Activated effector memory CD4-positive, alpha-beta T cell treated with anti-CD3 and anti-CD28 coated beads, Interleukin-2, amount 50 U/mL, for 16 hours (primary cell): ENCODE measurements at places on chromosomes 4 and X.

DNA sequence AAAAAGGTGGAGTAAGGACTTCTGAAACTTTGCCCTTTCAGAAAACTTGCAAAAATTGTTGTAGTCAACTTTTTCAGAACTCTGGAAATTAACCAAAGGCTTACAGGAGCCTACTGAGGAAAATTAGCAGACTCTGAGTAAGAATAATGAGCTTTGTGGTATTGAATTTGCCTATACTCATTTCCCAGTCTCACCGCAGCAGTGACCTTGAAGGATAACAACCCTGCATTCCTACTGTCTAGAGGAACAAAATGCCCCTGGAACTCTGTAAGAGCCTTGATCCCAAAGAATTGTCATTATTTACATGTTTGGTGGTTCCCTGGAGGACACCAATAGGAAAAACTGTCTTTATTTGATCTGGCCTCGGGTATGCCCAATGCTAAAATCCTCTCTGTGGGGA, 57.9 kb downstream of the MND1 start:
- no peak for DNase-seq

- no peak for DNase-seq
Measured at GRCh38 chr4:117077760-117078159, 7.6 kb downstream of the TRAM1L1 start.

GRCh38 chr4:24794916-24795665, at the start of gene SOD3:
TSS of gene SOD3 (plus strand) at chr4:24795573. CDS start at chr4:24799522, 3,949 bp downstream.
- DNase-seq, result no peak

DNA sequence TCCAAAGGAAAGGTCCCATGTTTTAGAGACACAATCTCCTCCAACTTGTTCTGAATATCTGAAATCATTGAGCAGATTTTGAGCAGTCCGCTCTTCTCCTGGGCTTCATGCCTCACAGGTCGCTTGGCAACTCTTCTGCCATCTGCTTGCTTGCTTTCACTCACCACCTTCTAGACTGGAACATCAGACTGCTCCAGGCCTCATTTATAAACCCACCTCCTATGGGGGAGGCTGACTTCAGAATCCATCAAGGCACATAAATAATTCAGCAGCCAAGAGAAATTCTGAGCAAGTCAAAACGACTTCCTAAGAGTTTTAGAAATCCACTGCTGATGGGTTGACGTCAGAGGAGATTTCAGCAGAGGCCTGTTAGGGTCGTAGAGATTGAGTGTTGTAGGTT, 64.1 kb downstream of the FAM184B start:
- DNase-seq, result no peak

- DNase-seq, result no peak
Measured at GRCh38 chr4:153198719-153199118, 5.5 kb upstream of the TRIM2 start.

- no peak for DNase-seq
Measured at GRCh38 chr4:47490550-47490949, 5.5 kb downstream of the ATP10D start.

- no peak for DNase-seq
Measured at GRCh38 chr4:17512973-17513665, 1.2 kb upstream of the QDPR start.

- no peak for DNase-seq
Measured at GRCh38 chr4:36226430-36227227, 17.7 kb downstream of the ARAP2 start.

- DNase-seq, result no peak
Measured at GRCh38 chr4:111988514-111988913, 156.7 kb upstream of the FAM241A start.

GRCh38 chr4:108622828-108623227, 2.5 kb downstream of the RPL34 start:
- DNase-seq, result no peak

- no peak for DNase-seq
Measured at GRCh38 chrX:10992110-10992509, 119.0 kb upstream of the HCCS start.

DNA sequence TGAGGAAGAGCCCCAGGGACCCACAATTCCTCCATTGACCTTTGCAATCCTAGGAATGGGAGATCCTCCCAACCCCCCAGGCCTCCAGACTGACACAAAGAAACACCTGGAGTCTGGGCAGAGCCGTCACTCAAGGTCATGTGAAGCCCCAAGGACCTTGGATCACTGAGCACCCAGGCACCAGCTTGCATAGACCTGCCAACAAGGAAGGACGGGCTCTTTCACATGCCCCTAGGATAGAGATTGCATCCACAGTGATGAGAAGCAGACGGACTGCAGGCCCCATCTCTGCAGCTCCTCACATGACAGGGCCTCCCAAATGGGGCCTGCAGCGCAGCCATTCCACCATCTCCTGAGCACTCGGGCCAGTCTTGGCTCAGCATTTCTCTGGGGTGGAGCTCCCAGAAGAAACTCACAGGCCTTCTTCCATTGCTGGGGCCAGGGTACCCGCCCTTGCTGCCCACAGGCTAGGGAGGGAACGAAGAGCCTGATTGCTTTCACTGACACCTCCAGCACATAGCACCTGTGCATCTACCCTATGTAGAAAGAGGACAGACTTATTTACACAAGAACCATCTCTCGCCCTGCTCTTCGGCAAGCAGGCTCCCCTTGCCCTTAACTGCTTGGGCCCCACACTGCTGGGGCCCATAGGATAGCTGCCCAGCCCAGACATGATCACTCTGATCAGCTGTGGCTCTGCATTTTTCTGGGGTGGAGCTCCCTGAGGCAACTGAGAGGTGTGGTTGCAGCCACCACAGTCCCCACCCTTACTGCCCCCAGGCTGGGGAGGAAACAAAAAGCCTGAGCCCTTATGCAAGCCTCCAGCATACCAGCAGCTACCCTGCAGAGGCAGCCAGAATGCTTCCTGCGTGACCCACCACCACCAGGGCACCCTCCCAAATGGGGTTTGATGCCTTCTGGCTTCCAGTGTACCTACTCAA, 185.7 kb upstream of the ZCCHC13 start:
- no peak for DNase-seq

- no peak for DNase-seq
Measured at GRCh38 chr4:18795794-18796193, 774.2 kb upstream of the LCORL start.

DNA sequence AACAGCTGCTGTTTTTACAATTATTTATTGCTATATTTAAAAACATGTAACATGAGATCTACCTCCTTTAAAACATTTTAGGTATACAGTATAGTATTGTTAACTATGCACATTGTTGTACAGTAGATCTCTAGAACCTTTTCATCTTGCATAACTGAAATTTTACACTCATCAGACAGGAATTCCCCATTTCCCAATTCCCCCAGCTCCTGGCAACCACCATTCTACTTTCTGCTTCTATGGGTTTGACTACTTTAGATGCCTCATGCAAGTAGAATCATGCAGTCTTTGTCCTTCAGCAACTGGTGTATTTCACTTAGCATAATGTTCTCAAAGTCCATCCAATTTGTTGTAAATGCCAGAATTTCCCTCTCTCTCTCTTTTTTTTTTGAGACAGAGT, 9.7 kb upstream of the LSM6 start:
- no peak for DNase-seq

DNA sequence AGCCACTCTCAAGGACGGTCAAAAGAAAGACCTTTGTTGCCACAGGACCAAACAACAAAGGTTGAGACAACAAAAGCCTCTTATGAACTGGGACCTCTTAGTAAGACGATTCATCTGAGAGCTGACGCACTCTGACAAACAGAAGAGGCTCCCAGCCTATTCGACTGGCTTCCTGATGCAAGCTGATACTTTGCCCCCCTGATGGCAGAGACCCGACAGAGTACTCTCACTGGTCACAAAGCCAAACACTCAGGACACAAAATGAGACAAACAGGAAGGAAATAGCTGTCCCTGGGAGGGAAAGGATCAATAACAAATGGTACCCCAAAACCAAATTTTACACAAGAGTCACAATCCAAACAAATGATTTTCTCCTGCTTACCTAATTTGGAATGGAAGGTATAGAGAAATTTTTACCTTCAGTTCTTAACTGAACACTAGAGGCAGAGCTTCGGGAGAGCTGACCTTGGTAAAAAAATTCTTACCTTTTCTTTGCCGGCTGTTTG, 75.2 kb upstream of the PLAC8 start:
- no peak for DNase-seq

DNA sequence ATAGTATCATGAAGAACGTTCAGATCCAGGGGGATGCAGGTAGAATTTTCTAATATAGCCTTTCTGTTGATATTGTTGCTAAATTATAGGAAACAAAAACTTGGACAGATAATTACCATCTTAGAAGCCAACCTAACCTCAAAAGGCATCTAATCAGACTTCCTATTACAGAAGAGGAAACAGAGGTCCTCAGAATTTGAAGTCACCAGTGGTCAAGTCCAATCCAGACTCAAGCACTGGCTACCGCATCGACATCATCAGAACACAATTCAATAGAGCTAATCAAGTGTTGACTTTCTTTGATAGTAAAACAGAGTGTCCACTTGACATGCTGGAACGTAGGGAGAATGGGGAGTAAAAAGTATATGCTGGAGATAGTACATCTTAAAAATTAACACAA, 10.3 kb upstream of the ATP10D start:
- DNase-seq, result no peak

GRCh38 chr4:113012786-113013185, 36.7 kb upstream of the ANK2 start:
- no peak for DNase-seq

DNA sequence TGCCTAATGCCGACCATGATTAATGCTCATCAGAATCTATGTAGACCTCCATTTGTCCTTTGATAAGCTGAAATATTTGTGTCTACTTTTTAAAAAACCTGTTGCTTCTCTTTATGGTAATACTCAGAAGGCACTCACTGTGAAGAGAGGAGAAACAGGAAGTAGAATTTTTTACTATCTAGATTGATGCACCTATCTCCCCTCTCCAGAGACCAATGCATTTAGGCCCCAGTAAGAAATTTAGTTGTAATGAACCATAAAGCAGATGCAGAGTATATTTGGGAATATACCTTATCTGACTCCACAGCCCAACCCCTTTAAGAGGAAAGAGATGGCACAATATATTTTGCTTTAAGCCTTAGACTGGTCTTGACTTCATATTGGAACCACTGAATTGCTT, 11.1 kb downstream of the TBL1X start:
- no peak for DNase-seq

- no peak for DNase-seq
Measured at GRCh38 chr4:106659371-106659770, 290.8 kb upstream of the GIMD1 start.

DNA sequence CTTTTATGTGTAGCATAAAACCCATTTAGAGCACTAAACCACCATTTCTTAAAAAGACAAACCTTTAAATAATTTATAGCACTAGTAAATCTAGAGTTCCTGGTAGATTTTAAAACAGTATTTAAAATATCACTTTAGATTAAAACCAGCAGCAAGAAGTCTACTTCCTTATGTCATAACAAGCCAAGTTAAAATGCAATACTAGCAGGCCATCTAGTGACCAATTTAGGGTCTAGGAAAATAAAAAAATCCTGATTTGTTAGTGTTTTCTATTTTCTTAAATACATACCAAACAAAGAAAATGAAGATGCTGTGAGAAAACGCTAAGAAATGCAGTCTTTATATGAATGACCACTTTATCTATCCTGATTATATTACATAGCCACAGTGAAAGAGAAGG, 53.9 kb downstream of the PAPSS1 start:
- no peak for DNase-seq

- DNase-seq, result no peak
Measured at GRCh38 chr4:2061186-2062131, 2.3 kb downstream of the NAT8L start.

- no peak for DNase-seq
Measured at GRCh38 chr4:125013891-125014290, 300.9 kb upstream of the FAT4 start.

- DNase-seq, result no peak
Measured at GRCh38 chr4:168849997-168850396, 160.1 kb downstream of the CBR4 start.

DNA sequence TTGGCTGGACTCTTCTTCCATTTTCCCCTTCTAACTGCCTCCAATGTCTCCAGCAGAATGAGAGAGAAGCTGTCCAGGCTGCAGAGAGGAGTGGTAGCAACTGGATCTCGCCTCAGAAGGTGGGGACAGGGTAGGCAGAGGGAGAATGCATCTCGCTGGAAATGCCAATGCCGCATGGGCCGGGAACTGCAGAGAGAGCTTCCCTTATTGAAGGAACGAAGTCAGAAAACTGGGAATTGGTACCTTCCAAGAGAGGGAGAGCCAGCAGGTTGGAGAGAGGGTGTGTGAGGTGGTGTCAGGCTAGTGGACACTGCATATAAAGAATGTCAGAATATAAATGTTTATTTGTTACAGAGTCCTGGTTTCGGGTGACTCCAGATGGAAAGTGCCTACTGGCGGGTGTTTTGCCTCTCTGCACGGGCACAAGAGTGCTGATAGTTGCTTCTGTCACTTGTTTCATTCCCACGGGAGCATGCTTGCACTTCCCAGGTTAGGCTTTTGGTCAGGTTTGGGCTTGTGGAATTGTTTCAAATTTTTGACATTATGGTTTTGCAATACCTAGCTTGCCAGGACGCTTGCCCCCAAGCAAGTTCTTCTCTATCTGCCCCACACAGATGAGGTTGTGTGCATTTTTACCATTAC, 156.8 kb upstream of the STS start:
- DNase-seq, result no peak

DNA sequence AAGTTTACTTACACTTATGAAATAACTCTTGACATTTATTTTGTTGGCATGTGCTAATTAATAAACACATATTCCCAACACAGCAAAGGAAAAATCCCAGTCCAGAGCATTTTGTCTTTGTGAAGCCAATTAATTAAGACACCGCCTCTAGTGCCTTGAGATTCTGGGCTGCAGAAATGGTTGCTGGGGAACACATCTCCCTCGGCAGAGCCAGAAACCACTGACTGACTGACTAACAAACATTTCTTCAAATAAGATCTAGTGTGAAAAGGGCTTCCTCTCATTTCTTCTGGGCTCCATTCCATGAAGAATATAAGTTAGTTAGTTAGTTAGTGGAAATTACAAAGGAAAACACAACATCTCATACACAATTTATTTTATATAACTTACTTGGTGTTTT, 28.4 kb upstream of the NAP1L5 start:
- DNase-seq, result no peak

- no peak for DNase-seq
Measured at GRCh38 chr4:128176643-128177042, 111.0 kb downstream of the PGRMC2 start.

- no peak for DNase-seq
Measured at GRCh38 chr4:19961091-19961490, 290.6 kb upstream of the SLIT2 start.

DNA sequence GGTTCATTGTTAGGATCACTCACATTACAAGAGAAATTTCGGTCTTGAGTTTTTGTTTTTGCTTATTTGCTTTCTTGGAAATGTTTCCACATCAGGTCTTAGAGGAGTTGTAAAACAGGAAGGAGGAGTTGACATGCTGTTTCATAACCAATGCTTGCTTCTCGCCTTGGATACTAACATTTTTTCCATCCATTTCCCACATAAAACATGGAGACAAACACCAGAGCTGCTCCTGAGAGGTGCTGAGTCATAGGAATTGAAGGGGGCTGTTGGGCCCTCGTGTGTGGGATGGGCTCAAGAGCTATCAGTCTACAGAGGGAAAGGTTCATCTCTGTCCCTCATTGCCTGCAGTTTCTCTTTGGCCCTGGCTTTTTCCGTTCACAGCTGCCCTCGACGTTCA, 29.9 kb downstream of the TBL1X start:
- DNase-seq, result no peak

- DNase-seq, result no peak
Measured at GRCh38 chrX:71489540-71489939, 43.4 kb upstream of the OGT start.

GRCh38 chr4:25857403-25857802, 5.4 kb downstream of the SEL1L3 start:
- DNase-seq, result no peak
